ENCODE measurements at places on chromosomes 3 and 15.

GRCh38 chr15:87761736-87762509, 494.6 kb downstream of the NTRK3 start:
- no peak for DNase-seq

DNA sequence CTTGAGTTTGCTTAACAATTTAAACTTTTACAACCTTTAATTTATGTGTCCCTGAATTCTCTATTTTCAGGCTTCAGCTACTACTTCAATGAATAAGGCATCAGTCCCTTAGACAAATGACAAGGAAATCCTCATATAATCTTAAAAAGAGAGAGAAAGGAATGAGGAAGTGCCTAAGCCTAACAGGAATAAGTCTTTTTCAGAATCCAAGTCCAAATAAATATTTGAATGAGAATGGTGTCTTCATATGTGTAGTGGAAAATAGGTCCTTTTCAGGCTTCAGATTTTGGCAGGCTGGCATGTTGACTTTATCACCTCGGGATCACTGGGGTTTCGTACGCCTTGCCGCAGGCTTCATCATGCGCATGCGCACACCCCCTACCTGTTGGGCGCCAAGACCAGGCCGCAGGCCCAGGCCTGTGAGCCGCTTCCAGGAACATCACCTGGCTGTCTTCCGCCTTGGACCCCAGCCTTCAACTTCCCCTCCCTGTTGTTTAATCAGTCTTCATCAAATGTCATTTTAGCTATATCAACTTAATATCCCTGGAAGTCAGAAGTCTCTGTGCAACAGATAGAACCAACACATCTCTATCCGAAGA, 334.5 kb downstream of the SOX2 start:
- DNase-seq, result no peak

GRCh38 chr3:150158943-150159625, 188.4 kb upstream of the PFN2 start:
- no peak for DNase-seq

DNA sequence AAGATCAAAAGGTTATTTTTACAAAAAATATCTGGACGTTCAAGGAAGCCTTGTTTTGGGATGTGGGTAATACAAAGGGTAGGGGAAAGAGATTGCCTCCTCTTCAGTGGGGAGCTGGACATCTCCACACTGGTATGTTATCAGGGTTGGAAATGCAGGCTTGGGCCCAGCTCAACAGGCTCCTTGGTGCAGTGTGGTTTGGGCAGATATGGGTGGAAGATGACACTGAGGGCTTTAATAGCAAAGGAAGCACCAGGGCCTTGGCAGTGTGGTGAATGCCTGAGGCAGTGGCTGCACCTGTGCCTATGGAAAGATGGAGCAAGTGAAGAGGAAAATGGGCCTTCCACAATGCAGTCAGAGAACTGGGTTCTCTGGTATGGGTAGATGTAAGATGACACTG, 11.2 kb upstream of the MED12L start:
- no peak for DNase-seq

DNA sequence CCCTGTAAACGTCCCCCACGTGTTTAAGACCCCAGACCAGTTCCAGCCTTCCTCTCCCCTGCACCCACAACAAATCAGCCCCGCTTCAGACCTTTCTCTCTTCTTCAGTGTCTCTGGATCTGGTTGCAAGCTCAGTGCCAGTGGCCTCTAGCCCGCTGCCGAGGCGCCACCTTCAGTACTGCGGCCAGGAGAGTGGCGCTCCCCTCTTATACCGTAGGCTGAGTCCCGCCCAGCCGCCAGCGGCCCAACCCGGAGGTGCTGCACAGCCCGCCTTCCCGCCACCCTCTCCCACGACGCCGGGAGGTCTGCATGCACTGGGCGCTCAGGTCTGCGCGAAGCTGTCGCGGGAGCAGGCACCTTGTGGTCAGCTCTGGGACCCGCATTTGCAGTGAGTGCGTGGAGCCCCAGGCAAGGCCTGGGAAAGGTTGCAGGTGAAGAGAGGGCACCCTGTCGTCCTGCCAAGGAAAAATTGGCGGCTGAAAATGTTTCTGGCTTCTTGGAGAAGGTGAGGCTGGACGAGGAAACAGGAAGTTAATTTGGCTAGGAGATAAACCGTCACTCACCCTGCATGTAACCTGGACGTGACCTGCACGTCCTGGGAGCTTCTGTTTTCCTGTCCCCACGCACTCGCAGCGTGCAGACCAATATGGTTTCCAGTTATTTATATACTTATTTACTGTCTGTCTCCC, at the start of gene C2CD4B:
TSS of gene C2CD4B (minus strand) at position 182 of the 689 bp plus-strand sequence. CDS start 301 bp downstream, outside the sequence.
- DNase-seq, result no peak

DNA sequence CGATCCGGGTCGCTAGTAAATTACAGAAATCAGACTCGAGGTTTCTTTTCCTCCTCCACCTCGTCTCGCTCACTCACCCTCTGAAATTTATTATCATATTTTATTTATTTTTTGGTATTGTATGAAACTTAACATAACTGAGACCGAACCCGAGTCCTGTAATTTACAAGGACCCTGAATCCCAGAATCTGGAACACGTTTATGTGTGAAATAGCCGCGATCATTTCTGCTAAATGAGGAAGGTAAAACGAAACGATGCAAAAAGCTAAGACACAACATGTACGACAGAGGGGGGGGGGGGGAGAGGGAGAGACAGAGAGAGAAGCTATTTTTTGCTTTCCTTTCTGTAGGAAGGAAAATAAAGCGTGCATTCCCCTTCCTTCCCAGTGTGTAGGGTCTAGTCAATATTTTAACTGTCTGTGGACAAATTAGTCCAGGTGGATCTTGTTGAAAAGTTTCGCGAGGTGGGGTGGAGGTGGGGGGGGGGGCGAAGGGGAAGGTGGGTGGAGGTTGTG, 1.6 kb downstream of the BBX start:
- DNase-seq, result no peak

DNA sequence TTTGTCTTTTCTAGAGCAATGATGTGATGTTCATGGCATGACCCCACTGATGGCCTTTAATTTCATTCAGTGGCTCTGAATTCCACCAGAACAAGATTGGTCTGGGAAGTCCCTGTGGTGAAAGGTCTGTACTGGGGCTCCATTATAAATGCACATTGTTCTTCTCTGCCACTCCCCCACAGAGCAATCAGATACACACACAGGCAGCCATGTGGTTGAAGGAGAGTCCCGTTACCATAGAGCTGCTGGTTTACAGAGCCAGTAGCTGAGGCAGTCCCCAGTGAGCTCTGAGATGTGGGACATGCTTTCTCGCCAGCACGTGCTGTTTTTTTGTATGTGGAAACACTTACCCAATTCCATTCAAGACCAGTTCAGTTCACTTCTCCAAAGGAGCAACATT, 172.7 kb upstream of the TRIM42 start:
- no peak for DNase-seq

GRCh38 chr3:194833114-194833910, 147.6 kb downstream of the FAM43A start:
- DNase-seq, result no peak

GRCh38 chr3:159763011-159763601, 225.5 kb upstream of the IL12A start:
- DNase-seq, result no peak

DNA sequence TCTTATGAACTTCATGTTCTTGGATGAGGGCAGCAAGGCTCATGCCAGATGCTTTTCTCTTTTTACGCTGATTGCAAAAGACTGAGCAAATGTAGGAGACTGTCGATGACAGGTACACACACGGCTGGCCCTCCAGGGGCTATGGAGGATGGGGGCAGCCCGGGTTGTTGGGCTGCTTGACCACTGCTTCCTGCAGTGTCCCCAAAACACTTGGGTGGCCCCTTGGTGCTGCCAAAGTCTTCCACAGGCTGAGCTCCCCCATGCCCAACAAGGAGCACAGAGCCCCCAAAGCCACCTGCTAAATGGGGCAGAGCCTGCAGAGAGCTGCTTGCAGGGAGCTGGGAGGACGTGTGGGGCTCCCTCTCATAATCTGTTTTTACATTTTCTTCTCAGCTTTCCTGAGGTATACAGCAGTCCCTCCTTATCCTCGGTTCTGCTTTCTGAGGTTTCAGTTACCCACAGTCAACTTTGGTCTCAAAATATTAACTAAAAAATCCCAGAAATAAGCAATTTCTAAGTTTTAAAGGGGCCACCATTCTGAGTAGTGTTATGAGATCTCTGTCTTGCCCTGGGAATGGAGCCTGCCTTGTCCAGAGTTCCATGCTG, 7.3 kb downstream of the PRR23E start:
- DNase-seq, result no peak

GRCh38 chr3:13092621-13093617, 19.7 kb upstream of the IQSEC1 start:
- no peak for DNase-seq

DNA sequence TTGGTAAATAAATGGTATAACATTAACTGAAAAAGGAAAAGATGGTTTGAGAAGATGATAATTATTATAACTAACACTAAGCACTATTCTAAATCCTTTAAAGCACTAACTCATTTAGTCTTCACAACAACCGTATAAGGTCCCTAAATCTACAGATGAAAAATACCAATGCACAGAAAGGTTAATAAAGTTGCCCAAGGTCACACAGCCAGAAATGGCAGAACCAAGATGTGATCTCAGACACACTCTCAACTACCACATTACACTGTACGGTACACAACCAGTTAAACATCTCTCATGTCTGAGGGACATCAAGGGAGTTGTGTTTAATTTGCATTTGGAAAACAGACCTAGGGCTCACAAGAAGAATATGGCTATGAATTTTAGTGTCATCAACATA, 23.1 kb downstream of the RAB27A start:
- no peak for DNase-seq

- no peak for DNase-seq
These were observed 20.0 kb upstream of the SPESP1 start for GRCh38 chr15:68910341-68910740.

DNA sequence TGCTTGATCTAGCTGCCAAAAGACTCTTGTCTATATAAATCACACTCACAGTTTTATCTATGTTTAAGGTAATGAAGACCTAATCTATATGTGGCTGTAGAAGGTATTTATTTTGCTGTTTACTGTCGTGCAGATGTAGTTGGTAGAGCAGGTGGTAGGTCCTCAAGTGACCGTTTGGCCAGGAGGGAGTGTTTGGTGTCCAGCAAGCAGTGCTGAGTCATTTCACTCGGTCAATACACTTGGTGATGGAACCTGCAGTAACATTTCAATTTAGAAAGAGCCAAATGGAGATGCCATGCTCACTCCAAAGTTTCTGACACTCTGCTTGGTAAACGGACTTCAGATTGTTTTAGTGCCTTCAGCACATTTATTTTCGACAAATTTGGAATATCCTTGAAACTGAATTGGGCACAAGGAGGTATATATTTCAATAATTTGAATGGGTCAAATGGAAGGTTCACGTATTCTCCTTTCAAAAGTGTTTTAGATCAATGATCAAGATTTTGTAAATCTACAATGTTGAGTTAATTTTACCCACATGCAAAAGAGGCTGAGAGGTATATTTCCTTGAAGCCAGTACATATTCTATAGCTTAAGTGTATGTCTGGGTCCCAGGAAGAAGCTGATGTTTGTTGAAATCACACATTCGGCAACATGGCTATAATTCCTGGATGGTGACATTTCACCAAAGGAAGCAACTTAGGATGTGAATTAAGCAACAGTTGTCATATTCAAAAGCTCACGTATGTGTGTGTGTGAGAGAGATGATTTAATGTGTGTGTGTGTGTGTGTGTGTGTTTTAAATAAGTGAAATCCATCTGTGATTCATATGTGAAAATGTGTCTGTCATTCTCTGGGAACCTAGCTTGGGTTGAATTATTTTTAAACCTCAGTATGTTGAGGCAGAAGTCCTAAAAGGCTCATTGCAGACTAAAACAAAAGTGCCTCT, 7.7 kb upstream of the CX3CR1 start:
- DNase-seq, result no peak

DNA sequence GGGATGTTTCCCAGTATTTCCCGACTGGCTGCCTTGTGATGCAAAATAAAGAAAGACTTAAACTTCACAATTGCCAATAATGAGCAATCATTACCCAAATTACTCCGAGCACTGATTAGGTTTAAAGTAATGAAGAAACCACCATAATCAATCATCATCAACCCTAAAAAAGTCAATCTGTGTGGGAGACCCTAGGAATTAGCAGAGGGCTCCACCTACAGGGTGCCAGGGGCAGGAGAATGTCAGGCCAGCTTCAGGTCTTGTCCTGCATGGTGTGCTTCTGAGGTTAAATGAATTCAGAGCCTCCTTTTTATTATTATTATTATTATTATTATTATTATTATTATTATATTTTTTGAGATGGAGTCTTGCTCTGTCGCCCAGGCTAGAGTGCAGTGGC, 478.0 kb upstream of the ARRDC4 start:
- DNase-seq, result no peak
